Left lung (tissue), 14 donors: ENCODE measurements at places on chromosomes 1 and 21. TPM values are rescaled to one million over a fixed set of nuclear protein-coding genes. Genes with fewer than 3 reads are reported as not detected.
A peak's percentile ranks its signal among the peaks of the same experiment; 100 is the strongest.

PDPN gene
- total RNA-seq: 23.6 TPM

FMOD gene
- 59.8 TPM for total RNA-seq

DNA sequence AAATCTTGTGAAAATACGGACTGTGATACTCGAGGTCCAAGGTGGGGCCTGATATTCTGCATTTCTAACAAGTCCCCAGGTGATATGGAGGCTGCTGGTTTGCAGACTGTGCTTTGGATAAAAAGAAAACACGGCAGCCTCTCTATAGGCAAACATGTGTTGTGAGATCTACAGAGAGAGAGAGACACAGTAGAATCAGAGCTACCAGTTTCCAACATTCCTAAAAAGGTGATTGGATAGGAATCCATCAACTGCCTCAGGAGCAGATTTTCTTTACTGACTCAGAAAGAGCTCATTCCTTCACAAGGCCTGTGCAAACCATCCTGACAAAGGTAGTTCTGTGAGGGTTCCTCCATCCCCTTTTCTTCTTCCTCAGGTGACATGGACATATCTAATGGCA, 651.6 kb upstream of the CAMK1G start:
- H3K4me3 ChIP-seq: no peak overlapping the region
- no peak overlapping the region for H3K27ac ChIP-seq
- no peak for DNase-seq
- no peaks in the 10 kb centered on the region for H3K27me3 ChIP-seq

- no peaks in the 10 kb centered on the region for H3K4me1 ChIP-seq
- H3K27ac ChIP-seq: no peak overlapping the region
- peaks cover 4% of the 10 kb centered on the region for H3K36me3 ChIP-seq
- H3K27me3 ChIP-seq: no peaks in the 10 kb centered on the region
These were observed 12.3 kb upstream of the NPHP4 start for GRCh38 chr1:6004412-6005123.

GRCh38 chr1:34865573-34865972, 6.0 kb upstream of the SMIM12 start:
- H3K27me3 ChIP-seq: no peaks in the 10 kb centered on the region
- H3K36me3 ChIP-seq: no peaks in the 10 kb centered on the region
- peak overlapping the region; percentile 77 for H3K4me3 ChIP-seq
- DNase-seq: no peak
- H3K4me1 ChIP-seq: no peaks in the 10 kb centered on the region
- H3K27ac ChIP-seq: peak overlapping the region; percentile 85

GRCh38 chr1:99171184-99171813, 93.0 kb upstream of the PLPPR4 start:
- H3K27me3 ChIP-seq: no peaks in the 10 kb centered on the region
- no peak for DNase-seq
- H3K4me1 ChIP-seq: no peaks in the 10 kb centered on the region

- H3K4me1 ChIP-seq: peaks cover 14% of the 10 kb centered on the region
- no peak overlapping the region for H3K4me3 ChIP-seq
- no peaks in the 10 kb centered on the region for H3K27me3 ChIP-seq
- no peaks in the 10 kb centered on the region for H3K36me3 ChIP-seq
These were observed 199.1 kb downstream of the DYRK1A start for GRCh38 chr21:37565530-37566223.

GRCh38 chr21:39390212-39390765, 41.4 kb upstream of the HMGN1 start:
- no peak overlapping the region for H3K27ac ChIP-seq
- no peak overlapping the region for H3K4me3 ChIP-seq
- no peak for DNase-seq
- no peaks in the 10 kb centered on the region for H3K36me3 ChIP-seq
- H3K4me1 ChIP-seq: peaks cover 34% of the 10 kb centered on the region

DNA sequence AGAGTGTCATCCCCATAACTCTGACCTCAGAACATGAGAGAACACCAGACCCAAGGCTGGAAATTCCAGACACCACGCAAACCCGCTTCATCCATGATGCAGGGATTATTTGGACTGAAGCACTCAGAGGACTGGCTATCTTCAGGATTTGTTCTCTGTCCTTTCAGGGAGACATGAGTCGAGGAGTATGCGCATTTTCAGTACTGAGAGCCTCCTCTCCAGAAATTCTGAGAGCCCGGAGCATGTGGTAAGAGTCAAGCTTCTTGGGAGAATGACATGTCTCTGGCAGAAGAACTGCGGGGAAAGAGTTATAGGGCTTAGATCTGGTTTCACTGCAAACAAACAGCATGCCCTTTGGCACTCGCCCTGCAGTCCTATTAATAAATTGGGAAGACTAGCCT, 6.9 kb downstream of the LAX1 start:
- DNase-seq: no peak
- peaks cover 14% of the 10 kb centered on the region for H3K4me1 ChIP-seq
- H3K36me3 ChIP-seq: no peaks in the 10 kb centered on the region
- no peak overlapping the region for H3K27ac ChIP-seq

DNA sequence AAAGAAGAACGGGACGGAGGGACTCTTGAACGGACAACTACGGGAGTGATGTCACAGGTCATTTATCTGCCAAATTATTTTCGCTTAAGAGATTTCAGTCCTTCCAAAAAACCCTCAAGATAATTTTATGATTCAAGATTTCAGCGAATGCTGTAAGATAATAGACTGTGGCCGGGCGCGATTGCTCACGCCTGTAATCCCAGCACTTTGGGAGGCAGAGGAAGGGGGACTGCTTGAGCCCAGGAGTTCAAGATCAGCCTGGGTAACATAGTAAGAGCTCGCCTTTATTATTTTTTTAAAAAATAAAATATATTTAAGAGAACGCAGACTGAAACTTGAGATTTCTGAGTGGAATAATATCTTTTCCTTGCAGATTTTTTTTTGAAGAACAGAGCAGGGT, 609 bp downstream of the RWDD2B start:
- H3K27ac ChIP-seq: peak overlapping the region; percentile 66
- no peaks in the 10 kb centered on the region for H3K27me3 ChIP-seq
- H3K36me3 ChIP-seq: no peaks in the 10 kb centered on the region
- H3K4me1 ChIP-seq: peaks cover 5% of the 10 kb centered on the region
- DNase-seq: no peak

DNA sequence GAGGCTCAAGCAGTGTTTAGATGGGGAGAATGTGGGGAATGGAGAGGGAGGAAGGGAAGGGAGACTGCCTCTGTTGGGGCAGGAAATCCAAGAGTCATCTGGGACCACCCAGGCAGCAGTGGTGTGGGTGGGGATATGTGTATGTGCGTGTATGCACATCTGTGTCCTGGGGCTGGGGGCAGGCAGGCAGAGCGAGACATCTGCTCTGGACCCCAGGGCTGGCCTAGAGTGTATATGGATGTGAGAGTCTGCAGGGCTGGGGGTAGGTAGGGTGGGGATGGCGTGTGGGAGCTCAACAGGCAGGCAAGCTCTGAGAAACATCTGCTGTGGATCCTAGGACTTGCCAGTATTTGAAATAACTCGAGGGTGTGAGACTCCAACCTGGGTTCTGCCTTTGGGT, 3.5 kb downstream of the PTCH2 start:
- H3K27me3 ChIP-seq: no peaks in the 10 kb centered on the region
- no peak for DNase-seq
- no peak overlapping the region for H3K4me3 ChIP-seq
- no peak overlapping the region for H3K27ac ChIP-seq
- peaks cover 10% of the 10 kb centered on the region for H3K4me1 ChIP-seq

DNA sequence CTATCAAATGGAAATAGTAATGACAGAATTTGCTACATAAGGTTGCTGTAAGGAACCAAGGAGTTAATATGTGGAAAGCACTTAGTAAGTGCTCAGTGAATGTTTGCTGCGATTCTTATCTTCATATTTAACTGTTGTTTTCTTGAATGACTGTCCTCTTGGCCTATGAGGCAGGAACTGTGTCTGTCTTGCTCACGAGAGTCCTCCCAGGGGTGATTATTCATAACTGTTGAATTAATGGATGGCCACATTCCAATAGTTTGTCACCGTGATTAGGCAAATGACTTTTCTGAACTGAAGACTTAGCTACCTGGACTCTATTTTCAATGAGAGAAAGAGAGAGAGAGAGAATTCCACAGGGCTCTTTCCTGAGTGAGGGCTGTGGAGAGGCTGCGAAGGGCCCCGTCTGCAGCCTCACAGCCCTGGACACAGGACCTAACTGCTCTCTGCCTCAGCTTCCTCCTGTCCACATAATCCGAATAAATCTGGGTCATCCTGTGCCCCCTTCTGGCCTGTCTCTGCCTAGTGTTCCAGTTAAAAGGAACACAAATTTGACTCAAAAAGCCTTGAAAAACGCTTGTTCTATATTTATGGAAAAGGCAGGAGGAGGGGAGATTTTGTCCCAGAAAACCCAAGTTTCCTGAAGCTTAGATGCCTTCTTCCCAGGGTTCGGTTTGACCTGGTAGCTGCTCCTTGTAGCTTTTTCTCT, 8.5 kb downstream of the EDN2 start:
- no peak for DNase-seq
- H3K4me1 ChIP-seq: peaks cover 21% of the 10 kb centered on the region
- no peaks in the 10 kb centered on the region for H3K27me3 ChIP-seq
- no peaks in the 10 kb centered on the region for H3K36me3 ChIP-seq

DNA sequence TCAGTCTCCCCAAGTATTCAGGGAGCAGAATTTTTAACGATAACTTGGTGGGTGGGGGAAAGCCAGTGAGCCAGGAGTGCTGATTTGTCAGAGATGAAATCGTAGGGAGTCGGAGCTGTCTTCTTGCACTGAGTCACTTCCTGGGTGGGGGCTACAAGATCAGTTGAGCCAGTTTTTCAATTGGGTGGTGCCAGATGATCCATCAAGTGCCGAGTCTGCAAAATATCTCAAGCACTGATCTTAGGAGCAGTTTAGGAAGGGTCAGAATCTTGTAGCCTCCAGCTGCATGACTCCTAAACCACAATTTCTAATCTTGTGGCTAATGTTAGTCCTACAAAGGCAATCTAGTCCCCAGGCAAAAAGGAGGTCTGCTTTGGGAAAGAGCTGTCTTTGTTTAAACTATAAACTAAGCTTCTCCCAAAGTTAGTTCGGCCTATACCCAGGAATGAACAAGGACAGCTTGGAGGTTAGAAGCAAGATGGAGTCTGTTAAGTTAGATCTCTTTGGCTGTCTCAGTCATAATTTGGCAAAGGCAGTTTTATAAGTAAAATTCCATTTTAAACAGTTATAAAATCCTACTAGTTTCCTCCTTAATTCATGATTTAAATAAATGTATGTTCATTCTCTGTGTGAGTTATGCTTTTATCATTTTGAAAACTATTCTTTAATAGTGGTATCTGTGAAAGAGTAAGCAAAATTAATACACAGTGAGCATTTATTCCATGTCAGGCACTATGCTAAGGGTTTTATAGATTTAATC, 51.7 kb downstream of the SLC16A1 start:
- no peaks in the 10 kb centered on the region for H3K36me3 ChIP-seq
- peaks cover 25% of the 10 kb centered on the region for H3K4me1 ChIP-seq
- H3K27me3 ChIP-seq: no peaks in the 10 kb centered on the region
